CD4-positive, alpha-beta T cell treated with Interleukin-17A for 4 hours (primary cell): ENCODE measurements at places on chromosomes 5 and 9.

DNA sequence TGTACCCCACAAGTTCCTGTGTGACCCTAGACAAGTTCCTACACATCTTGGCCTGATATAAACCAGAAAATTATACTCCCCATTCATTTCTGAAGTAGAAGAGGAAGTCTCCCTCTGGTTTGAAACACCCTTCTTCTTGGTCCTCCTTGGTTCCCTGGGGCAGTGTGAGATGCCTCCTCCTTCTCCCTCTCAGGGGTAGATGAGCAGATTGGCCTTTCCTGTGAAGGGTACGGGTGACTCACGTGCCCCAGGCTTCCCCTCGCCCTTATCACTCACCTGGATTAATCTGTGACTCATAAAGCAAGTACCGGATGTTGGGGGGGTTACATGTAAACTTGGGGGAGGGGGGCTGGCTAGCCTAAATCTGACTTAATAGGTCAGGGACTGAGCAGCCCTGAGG lies 11.1 kb upstream of the AQP3 start:
- DNase-seq, result peak; percentile 83

DNA sequence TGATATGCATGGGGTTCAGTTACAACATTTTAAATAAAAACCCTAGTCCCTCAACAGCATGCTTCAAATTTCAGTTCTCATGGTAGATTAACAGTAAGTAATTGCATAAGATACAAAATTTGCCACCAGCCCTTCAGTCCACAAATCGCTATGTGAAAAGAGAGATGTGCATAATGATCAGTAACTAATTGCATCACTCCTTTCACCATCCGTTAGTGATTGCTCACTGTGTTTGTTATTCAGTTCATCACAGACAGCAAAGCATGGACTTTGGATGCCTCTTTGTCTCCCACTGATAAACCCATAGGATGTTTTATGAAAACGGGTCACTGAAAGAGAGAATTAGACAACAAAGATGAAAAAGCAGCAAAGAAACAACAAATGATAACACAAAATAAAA lies 103.2 kb downstream of the MCTP1 start:
- DNase-seq, result no peak

- no peak for DNase-seq
Observed at GRCh38 chr5:113434889-113435288, at the start of gene TSSK1B. Gene TSSK1B (minus strand): TSS chr5:113434989. CDS start chr5:113434839, 150 bp downstream.

DNA sequence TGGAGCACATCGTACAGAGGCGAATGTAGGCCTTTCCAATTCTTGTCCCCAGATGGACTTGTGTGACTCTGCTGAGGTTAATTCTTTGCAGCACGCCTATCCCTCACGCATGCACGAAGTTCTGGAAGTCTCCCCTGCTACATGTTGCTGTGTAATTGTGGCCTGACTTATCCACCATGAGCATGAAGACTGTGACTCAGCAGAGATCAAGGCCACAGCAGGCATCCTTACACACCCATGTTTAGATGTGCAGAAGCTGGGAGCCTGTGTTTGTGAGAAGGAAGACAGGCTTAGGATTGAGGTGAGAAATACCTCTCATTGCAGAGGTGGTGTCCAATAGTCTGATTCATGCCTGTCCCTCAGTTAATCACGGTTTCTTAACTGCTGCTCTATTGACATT lies 135.6 kb downstream of the ICE1 start:
- DNase-seq, result no peak

GRCh38 chr5:82307451-82307850 lies 29.3 kb upstream of the RPS23 start:
- DNase-seq, result no peak

DNA sequence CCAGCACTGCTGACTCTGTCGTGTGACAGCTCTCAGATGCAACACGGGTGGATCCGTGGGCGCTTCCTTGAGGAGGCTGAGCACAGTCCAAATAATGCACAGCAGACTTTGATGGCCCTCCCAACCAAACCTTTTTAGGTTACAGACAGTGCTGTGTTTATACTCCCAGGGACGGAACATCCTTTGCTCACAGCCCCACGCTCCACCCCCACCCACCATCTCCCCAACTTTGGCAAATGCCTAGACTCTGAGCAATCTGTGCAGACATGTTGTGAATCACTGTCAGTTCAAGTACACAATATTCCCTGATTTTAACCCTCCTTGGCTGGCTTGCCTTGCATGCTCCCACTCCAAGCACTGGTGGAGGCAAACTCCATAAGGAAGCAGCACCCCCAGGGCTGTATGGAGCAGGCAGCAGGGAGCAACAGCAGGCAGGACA lies 324.6 kb downstream of the MLLT3 start:
- no peak for DNase-seq

DNA sequence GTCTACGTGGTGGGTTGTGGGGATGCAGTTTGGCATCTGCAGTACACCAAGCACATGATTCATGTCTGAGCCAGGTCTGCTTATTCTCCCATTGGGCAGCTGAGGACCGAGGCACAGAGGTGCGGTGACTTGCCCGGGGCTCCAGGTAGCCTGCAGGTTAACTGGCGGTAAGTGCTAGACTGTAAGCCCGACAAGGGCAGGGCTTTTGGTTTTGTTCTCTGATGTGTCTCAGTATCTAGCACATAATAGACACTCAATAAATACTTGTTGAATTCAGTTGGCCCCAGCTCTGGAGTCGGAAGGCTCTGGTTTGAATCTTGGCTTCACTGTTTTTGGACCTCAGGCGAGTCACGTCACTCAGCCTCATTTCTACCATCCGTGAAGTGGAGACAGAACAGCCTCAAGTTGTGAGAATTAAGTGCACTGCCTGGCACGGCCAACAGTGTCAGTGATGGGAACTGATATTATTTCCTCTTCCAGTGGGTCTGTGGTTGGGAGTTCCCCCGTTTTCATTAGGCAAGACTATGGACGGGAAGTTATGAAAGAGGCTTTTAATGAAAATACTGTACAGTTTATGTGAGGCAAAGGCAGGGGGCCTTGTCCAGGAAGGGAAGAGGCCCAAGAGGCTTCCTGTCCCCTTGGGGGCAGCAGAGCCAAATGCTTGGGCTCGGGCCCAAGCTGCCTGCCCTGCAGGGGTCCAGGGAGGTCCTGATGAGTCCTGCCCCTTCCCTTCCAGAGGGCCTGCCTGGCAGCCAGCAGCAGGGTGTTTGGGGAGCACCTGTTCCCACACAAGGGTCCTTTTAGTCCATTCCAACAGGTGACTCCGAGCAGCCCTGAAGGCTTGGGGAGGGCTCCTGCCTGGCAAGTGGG lies 3.3 kb downstream of the PRELID1 start:
- no peak for DNase-seq

- no peak for DNase-seq
Observed at GRCh38 chr5:6461793-6462650, 13.4 kb downstream of the UBE2QL1 start.
